ENCODE measurements at places on chromosomes 2 and 18.

- DNase-seq = no peak
Observed at GRCh38 chr2:12442476-12442847, 274.3 kb upstream of the TRIB2 start.

- DNase-seq = peak; percentile 70
Observed at GRCh38 chr18:36757081-36757480, 71.7 kb downstream of the TPGS2 start.

DNA sequence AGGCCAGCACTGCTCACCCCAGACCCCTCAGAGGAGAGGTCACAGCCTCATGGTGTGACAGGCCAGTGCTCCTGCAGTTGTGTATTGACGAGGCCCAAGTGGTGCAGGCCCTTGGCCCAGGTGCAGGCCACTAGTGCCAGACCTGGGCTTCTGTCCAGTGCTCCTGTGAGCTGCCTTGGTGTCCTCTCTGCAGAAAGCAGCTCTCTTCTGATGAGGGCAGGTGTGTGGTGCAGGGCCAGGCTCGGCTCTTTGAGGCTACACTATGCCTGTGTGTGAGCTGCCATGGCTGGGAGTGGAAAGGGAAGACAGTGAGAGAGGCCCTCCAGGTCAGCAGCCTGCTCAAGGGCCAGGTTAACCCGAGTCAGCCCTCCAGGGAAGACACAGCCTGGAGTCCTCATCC lies 17.1 kb downstream of the EHD3 start:
- no peak for DNase-seq

DNA sequence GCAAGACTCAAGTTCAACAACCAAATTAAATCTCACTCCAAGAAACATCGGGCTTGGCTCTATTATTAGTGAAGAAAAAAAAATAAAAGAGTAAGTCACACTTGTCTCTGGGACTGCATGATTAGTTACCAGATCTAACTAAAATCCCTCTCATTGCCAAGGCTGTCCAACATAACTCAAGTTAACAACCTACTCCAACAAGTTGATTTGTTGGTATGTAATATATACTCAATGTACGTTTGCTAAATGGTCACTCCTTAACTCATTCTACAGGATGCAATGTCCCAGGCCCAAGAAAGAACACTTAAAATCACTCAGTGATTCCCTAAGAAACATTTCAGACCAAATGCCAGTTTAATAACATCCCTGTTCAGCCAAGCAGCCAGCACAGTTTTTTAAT lies 95.1 kb downstream of the DYM start:
- DNase-seq = no peak

GRCh38 chr2:41872646-41873045 lies 175.2 kb upstream of the PKDCC start:
- DNase-seq = no peak

DNA sequence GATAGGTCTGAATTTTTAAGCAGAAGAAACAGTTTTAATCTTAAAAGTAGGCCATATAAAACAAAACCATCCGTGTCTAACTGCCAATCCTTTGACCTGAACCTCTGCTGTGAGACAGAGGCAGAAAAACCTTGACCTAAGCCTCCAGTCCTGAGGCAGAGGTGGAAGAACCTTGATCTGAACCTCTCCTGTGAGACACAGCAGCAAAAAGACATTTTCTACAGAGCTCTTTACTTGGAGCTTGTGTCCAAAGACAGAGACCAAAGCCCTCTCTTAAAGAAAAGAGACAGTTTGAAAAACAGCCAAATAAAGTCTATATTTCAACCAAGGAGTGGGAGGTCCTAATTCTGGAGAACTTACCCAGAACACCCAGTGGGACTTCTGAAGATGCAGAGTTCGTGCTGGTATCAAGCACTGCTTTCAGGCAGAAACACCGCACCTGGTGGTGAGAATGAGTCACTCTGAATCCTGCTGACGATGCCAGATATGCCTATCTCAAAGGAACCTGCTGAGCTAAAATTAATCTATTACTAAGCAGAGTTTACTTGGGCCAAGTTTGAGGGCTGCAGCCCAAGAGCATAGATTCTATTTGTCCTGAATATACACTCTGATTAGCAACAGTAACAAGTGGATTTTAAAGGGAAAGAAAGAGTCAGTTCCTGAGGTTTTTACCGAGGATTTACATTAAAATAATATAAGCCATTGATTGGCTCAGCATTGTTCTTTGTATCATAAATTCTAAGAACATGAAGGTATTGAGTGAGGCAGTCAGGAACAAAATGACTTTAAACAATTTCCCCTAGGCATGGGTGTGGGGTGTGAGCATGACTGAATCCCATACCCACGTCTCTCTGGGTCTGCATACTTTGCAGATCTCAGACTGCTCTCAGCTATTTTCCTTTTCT lies 806.4 kb downstream of the TRIB2 start:
- DNase-seq = no peak

- no peak for DNase-seq
Observed at GRCh38 chr2:221198309-221198708, 373.8 kb downstream of the EPHA4 start.

GRCh38 chr18:25133879-25134278 lies 218.1 kb downstream of the ZNF521 start:
- no peak for DNase-seq

DNA sequence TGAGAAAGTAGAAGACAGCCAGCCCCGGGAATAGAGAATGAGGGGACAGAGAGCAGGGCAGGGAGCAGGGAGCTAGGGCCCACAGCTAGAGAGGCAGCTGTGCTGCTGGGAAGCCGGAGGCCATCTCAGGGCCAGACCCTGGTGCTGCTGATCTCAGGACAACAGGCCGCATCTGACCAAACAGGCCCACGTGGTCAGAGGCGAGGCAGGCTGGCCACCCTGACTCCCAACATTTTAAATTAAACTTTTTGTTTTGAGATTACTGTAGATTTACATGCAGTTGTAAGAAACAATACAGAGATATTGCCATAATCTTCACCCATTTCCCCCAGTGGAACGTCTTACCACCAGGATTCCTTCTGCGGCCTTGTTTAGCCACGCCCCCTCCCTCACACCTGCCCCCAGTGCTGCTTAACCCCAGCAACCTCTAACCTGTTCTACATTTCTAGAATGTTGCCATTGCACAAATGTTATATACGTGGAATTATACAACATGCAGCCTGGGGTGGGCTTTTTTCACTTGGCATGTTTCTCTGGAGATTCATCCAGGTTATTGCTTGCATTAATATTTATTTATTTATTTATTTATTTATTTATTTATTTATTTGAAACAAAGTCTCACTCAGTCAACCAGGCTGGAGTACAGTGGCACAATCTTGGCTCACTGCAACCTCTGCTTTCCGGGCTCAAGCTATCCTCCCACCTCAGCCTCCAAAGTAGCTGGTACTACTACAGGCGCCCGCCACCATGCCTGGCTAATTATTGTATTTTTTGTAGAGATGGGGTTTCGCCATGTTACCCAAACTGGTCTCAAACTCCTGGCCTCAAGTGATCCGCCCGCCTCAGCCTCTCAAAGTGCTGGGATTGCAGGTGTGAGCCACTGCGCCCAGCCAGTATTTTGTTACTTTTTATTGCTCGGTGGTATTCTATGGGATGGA lies 48.6 kb upstream of the GPR17 start:
- DNase-seq = no peak

DNA sequence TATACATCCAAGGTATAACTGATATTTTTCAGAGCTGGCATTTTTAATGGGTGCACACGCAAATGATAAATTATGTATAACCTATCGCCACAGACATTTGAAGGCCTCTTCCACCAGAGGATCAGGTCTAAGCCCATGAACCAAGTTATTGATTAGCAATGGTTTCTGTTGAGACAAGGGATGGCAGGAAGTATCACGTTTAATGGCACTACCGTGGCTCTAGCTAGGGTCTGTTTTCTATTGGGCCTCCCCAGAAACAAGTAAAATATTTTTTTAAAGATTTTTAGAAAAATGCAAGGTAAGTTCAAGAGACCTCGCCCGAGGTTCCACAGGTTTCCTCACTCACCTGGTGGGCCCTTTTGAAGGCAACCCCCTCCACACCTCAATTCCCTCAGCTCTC lies 667 bp downstream of the GFPT1 start:
- DNase-seq = peak; percentile 9

DNA sequence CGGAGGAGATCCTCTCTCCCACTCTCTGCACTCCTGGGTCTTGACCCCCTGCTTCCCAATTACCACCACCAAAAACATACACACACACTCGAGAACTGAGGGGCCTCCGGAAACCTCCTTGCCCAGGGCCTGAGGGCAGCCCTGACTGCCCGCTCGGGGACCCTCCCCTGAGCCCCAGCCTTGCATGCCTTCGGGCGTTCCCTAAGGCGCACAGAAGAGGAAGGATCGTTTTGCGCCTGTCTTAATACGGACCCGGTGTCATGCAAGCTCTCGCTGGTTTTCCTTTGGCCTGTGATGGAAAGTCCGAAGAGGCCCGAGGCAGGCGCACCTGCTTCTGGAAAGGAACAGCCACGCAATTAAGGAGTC lies 19.8 kb downstream of the POU3F3 start:
- no peak for DNase-seq

DNA sequence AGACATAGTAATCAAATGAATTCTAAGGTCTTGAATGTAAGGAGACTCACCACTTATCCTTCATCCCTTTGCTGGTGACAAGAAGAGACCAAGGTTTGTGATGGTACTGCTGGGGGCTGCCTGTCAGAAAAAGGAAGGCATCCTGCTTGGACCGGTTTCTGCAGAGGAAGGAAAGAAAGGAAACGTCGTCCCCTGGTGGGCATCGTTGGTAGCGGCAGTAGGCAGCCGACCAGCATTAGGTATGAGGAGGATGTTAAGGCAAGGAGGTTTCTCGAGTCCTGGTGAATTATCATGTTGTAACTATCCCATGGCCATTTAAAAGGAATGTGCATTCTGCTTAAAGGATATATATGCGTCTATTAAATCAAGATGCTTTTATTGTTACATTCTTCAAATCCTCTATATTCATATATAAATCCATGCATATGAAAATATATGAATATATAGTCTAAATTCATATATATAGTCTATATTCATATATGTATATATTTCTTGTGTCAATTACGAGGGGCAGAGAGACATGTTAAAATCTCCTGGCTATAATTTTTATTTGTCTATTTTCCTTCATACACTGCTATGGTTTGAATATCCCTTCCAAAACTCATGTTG lies 94.4 kb upstream of the TGFA start:
- peak; percentile 66 for DNase-seq

- peak; percentile 49 for DNase-seq
Observed at GRCh38 chr2:181900007-181900651, 8.6 kb downstream of the ITPRID2 start.

DNA sequence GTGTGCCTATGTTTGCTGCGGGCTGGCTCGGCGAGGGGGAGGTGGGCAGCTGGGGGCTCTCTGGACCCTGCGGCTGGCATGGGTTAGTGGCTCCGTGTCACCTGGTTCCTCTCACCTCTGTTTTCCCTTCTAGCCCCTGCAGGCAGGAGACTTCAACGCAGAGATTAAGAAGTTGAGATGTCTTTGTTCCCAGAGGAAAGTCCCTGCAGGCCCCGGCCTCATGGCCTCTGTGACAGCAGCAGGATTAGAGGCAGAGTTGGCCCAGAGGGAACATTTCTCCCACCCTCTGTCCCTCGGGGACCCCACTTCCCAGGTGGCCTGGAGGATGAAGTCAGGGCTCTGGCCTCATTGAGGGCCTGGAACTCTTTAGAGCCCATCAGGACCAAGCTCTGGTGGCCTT lies 56.5 kb downstream of the HPCAL1 start:
- no peak for DNase-seq

DNA sequence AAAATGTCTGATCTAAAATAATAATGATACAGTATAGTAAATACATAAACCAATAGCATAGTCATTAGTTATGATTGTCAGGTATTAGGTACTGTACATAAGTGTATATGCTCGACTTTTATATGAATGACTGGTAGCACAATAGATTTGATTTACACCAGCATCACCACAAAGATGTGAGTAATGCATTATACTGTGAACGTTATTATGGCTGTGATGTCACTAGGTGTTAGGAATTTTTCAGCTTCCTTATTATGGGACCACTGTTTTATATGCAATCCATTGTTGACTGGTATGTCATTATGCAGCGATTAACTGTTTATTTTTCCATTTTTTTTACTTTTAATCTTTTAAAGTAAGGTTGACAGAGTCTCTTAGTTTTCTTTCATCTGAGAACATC lies 23.7 kb downstream of the ATP9B start:
- no peak for DNase-seq

DNA sequence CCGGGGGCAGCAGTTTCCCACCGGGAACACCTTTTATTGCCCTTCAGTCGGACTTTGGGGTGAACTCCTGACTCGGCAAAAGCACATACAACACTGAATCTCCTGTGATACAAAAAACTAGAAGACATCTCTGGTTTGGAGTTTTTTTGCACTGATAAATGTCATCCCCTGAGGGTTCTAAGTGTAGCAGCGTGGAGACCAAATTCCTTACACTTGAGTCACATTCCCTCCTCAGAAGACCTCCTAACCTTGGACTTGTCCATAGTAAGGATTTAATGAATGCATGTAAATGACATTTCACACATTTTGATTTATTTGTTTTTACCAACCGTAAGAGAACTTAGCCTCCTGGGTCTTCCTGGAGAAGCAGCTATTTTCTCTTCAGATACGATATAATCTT lies 54.0 kb upstream of the GPR45 start:
- no peak for DNase-seq

DNA sequence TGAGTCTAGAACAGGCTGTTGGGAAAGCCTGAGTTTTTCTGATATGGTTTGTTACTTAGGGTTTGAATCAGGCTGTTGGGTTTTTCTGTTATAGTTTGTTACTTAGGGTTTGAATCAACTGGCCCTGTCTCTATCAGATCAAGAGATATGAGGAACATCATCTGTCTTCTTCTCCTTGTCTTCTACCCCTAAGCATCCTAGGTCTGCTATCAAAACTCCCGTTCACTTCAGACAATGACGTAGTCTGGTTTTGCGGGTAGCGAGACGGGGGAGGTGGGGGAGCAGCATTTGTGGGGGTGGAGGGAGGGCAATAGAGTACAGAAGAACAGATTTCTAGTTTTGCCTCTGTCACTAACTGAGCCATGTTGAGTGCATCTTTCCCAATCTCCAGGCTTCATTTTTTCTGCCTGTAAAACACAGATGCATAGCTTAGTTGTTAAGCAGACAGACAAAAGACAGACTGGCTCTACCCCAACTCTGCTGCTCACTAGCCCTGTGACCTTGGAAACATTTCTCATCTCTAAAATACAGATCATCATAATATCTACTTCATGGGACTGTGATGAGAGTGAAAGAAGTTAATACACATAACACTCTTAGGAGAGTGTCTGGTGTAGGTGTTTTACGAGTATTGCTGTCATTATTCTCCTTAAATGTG lies 9.1 kb downstream of the TNP1 start:
- DNase-seq = peak; percentile 43

- no peak for DNase-seq
Observed at GRCh38 chr18:72811047-72811446, 56.7 kb downstream of the NETO1 start.

- DNase-seq = no peak
Observed at GRCh38 chr2:74297391-74297790, 45.8 kb downstream of the SLC4A5 start.

DNA sequence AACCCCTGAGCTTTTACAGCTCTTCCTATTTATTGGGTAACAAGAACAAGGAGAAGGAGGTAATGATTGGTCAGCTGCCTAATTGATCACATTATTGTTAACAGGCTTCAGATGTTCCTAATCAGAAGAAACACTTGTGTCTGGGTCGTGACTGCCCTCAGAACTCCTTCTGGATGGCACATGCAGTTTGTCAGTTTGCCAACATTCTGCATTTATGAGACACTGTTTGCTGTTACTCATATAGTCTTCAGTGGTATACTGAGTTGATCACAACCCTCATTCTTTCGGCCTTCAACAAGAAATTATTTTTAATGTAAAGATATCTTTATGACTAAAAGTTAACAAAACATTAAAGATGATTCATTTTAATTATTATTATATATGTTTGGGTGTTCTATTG lies 95.7 kb upstream of the DOCK10 start:
- DNase-seq = no peak

GRCh38 chr2:193895226-193895625 lies 1700.5 kb upstream of the TMEFF2 start:
- DNase-seq = no peak
